Upper lobe of left lung (tissue), 6 donors: ENCODE measurements at places on chromosomes 4 and X.

- no peak for DNase-seq
Observed at GRCh38 chrX:74119016-74119910, 184.7 kb upstream of the ZCCHC13 start.

DNA sequence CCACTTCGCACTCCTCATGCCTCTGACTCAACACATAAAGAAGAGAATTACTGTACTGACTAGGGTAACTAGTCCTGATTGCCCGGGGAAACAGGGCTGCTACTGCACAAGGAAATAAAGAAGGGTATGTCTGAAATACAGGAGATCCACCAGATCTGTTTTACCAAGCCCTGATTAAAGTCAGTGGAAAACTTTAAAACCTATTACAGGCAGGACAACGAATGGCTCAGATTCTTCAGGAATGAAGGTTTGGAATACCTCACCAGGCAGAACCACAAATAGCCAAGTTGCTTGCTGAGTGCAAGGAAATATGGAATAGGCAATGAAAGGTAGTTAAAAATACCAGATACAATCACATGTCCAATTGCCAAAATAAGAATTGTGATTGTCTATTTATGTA lies 17.3 kb downstream of the LAMTOR3 start:
- no peak for DNase-seq

DNA sequence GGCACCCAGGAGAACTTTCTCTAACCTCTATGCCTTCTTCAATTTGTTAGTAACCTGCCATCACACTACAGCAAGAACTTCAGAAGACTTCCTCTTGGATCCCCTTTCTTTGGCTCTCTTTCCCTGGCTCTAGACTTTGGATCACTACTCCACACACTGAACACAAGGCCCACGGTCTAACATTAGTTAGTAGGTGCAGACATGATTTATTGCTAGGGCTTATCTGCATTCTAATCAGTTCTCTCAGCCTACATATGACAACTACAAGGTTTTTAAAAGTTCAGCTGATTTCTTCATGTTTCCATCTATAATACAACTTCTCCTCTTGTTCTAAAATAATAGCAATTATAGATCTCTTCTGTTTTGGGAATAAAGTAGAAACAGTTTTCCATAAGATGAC lies 209.1 kb upstream of the ANXA10 start:
- no peak for DNase-seq

DNA sequence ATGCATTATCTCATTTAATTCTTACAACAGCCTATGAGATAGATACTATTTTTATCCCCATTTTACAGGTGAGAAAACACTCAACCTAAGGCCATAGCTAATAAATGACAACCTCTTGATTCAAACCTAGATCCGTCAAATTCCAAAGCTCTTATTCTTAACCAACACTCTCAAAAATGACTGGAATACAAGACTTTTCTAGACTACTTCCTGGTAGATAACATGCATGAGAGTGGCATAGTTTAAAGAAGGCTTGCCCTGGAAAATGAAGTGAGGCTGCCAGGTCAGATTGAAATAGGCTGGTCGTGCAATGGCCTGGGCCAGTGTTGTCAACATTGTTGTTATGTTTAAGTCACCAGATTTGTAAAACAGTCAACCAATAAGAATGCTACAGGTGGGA lies 86.6 kb downstream of the DNAAF6 start:
- no peak for DNase-seq

GRCh38 chr4:142467088-142467487 lies 379.0 kb downstream of the INPP4B start:
- no peak for DNase-seq

- DNase-seq: no peak
Observed at GRCh38 chr4:26784207-26784865, 76.3 kb upstream of the STIM2 start.

DNA sequence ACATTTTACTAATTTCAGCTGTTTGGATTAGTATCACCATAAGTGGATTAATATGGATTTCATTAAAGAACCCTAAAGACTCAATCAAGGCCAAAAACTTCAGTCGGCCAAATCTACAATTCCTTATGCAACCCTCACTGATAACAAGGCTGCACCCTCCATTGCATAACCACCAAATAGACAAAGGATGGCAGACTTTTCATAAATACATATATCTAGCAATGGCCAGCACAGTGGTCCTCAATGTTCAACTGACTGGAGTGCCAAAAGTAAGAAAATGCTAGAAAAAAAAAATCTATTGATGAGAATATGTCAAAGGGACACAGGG lies 46.6 kb downstream of the MID1IP1 start:
- DNase-seq: no peak

DNA sequence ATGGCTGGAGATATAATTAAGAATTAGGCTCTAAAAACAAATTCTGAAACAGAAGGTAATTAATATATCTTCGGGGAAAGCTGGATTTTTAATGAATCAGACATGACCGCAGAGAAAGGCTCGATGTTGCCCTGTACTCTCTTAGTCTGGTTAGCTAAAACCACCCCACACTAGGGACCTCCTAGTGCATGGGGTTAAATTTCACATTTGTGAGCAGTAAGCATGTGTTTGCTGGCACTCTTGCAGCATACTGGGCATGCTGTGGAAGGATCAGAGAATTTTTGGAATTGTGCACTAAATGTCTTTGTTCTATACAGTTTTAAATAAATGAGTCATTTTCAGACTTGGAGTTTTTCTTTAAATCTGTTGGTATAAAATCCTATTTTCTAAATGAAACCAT lies 475.6 kb upstream of the FTHL17 start:
- no peak for DNase-seq

GRCh38 chr4:105936901-105937300 lies 41.6 kb downstream of the NPNT start:
- DNase-seq: peak; percentile 31
